ENCODE measurements at places on chromosomes 2 and 18.

DNA sequence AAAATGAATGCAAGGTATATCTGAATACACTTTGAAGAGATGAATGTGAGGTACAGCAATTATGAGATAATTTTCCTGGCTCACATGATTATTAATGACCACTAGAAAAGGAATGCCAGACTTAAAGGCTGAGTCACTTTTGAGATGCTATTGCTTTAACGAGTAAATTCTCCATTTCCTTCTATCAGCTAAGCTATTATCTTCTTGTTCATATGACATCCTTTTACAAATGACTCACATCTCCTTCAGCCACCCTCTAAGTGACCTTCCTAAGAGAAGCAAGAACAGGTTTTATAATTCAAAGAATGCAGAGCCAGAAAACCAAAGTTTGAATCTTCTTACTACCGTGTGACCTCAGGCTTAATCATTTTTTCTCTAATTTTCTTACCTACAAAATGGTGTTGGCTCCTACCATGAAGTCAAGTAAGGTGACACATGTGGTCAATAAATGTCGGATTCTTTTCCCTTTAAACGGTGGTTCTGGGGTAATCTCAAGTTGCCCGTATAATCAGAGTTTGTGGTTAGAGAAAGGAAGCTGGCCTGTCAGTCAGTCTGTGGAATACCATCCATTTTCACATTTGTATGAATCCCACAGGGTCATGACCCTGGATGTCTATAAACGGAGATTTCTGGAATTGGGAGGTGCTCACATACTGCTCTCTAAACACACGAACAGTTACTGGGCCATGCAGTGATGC lies 184.0 kb upstream of the PID1 start:
- DNase-seq, result no peak

DNA sequence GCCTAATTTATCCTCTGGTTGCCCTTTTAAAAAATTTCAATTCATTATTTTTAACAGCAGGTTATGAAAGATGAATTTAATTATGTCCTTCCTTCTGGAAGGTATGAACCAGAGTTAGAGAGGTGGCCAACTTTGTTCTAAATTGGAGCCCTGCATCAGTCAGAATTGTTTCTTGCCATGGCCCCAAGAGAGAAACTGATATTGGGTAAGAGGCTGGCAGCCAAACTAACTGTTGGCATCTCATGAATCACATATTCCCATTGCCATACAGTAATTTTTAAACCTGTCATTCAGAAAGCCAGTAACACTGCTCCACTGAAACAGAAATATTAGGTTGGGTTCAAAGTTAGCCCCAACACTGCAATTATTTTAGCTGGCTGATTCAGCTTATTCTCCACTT lies 67.4 kb downstream of the SMAD2 start:
- DNase-seq, result no peak

GRCh38 chr2:10039658-10040410 lies 3.5 kb upstream of the KLF11 start:
- DNase-seq, result no peak

- DNase-seq, result no peak
These were observed 27.1 kb upstream of the CWC22 start for GRCh38 chr2:180033993-180034894.

DNA sequence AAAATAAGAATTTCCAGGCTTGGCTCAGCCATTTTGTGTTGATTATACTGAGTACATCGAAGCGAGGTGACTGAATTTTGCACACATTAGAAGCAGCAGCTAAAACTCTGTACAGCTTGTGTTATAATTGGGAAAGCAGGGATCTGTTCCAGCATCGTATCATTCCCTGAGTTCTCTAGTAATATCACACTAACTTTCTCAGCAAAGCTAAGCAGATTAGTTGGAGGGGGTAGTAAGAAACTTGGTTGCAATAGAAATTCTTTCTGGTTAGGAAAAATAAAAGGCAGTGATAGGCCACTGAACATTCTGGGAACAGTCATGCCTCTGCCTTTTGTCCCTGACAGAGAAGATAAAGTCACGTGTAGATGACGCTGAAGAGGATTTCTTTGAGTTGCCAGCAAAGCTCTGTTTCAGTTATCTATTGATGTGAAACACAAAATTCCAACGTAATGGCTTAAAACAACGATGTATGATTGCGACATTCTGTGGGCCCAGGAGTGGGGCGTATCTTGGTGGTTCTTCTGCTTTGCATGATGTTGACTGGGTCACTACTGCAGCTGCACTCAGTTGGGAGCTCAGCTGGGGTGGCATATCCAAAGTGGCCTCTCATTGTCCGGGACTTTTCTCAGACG lies 202.1 kb upstream of the MEX3C start:
- DNase-seq, result no peak

GRCh38 chr2:101617188-101617587 lies 80.3 kb upstream of the MAP4K4 start:
- DNase-seq, result peak; percentile 64

DNA sequence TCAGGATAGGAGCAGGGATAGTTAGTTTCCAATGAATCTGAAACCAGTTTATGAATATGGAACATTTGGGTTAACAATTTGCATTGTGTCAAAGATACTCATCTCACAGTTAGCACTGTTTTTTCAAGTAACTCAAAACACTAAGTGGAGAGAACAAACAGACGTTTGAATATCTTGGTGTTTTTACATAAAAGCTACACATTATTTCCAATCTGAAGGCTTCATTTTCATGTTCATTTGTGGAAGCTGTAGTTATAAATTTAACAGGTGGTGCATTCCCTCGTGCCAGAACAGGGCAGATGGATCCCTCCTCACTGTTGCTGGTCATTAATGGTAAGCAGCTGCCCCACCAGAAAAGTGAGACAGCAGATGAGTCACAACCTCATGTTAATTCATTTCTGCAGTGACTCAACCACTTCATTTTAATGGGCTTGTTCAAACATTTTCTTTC lies 286.9 kb downstream of the TMX3 start:
- no peak for DNase-seq

DNA sequence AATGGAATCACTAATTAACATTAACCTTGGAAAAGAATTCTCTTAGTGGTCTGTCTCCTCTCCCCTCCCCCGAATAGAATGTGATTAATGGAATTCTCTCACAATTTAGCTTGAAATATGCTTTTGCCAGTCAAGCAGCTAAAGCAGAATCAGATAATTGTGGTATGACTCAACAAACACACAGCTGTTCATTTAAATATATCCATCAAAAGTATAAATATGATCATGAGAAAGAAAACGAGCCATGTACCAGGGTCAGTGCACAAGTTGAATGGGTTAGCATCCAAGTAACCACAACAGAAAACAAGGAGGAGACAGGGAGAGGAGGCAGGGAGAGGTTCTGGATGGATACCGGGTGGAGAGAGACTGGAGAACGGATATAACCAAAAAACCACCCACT lies 66.9 kb downstream of the ACVR1 start:
- DNase-seq, result no peak

DNA sequence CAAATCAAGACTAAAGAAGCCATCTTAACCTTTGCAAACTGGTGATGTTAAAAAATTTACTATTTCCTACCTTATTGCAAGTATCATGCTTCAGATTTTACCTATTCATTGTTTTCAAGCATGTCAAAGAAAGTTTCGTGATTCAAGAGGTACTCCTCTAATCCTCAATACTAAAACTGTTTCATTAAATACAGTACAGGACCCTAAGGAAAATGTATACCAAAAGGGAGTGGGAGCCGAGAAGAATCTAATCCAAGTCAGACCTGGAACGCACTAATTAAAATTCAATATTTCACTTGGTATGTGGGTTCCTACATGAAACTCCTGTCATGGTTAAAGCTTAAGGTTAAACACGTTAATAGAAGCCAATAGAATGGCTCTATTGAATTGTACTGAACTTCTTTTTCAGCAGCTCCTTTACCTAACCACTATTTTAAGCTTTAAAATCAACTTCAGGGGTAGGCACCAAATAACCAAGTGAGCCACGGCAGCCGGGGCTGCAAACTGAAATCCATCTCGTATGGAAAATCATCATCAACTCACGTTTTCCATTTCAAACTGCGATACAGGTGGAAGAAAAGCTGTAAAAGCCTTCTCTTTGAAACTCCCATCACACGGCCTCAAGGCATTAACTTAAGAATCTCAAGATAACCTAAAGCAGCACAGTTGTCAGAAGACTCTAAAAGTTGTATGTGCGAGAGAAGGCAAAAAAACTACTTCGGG lies 188.8 kb downstream of the ZEB2 start:
- DNase-seq, result peak; percentile 50

- DNase-seq, result no peak
These were observed 278.8 kb downstream of the RND3 start for GRCh38 chr2:150208689-150209088.

GRCh38 chr2:16466133-16466820 lies 199.4 kb downstream of the CYRIA start:
- no peak for DNase-seq

GRCh38 chr2:26580151-26580550 lies 61.0 kb downstream of the CIB4 start:
- no peak for DNase-seq

- DNase-seq, result peak; percentile 27
These were observed 122.5 kb downstream of the FHOD3 start for GRCh38 chr18:36419900-36420531.

GRCh38 chr18:58044370-58045241 lies 580 bp downstream of the NEDD4L start:
- peak; percentile 61 for DNase-seq

DNA sequence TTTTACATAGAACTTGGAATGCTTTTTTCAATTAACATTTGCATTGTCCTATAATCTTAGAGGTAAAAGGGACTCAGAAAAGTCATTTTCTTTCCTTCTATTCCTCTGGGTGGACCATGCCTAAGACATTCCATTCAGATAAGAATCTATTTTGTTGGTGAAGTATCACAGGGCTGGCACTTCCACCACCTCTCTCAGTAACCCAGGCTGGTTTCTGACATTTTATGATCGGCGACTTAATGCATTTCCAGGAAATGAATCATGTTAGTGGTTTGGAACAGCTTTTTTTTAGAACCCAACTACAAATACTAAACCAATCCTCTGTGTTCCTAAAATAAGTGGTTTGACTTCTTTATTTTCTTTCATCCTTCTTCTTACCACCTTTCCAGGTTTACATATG lies 27.0 kb downstream of the GAD1 start:
- DNase-seq, result peak; percentile 71

DNA sequence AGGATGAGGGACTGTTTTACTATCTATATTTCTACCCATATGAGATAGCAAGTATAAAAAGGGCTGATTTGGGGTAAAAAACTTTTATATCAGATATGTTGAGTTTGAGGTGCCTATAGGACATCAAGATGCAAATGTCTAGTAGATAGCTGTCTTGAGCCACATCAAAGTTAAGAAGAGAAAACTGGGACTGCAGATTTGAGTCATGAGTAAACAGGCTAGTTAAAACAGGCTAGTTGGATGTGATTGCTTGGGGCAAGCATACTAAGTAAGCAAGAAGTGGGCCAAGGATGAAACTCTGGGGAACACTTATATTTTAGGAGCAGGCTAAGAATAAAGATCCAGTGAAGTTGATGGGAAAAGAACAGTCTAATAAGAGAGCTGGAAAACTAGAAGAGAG lies 2.8 kb upstream of the SCRN3 start:
- no peak for DNase-seq

DNA sequence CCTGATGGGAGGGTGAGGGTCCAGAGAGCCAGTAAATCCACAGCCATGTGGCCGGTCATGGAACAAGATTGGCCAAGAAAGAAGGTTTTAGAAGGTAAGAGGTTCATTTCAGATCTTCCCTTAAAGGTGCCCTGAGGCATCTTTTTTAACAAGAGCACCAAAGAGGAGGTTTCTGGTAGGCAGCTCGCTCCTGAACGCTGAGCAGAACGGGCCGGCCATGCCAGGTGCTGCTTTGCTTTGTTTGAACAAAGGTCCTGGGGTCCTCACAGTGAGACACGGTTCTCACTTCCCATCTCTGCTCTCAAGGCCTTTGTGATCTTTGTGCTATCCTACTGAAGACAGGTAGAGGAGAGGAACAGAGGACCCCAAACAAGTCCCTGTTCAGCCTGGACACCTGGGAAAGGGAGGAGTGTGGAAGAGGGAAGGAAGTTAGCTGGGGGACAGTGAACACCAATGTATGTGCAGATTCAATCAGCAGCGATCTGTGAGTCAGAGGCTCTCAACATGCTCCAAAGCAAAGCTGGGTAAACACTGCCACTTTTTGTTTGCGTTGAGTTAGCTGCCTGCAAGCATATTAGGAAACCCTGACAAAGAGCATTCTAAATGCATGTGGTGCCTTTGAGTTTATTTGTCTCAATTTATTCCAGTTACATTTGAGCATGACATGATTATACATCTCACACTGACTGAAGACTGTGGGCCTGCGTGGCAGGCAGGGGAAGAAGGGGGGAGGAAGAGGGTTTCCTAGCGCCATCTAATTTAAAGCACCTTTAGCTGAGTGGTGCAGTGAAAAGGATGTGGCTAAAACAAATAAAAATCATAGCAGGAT lies 102.4 kb downstream of the ASB1 start:
- no peak for DNase-seq

DNA sequence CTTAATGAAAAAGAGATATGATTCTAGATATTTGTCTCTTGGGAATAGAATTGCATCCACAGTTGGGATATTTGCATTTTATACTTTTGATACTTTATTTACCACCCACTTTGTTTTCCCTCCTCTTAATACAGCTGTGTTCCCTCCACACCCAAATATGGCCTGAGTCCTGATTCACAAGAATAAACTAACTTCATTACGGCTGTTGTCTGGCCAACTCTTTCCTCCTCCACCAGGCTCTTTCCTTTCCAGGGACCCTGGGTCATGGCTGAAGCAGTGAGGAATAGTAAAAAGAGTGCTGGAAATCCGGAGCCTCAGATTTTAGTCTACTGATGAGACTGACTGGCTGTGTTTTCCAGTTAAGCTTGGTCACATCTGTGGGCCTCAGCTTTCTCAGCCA lies 48.4 kb upstream of the STAM2 start:
- no peak for DNase-seq

DNA sequence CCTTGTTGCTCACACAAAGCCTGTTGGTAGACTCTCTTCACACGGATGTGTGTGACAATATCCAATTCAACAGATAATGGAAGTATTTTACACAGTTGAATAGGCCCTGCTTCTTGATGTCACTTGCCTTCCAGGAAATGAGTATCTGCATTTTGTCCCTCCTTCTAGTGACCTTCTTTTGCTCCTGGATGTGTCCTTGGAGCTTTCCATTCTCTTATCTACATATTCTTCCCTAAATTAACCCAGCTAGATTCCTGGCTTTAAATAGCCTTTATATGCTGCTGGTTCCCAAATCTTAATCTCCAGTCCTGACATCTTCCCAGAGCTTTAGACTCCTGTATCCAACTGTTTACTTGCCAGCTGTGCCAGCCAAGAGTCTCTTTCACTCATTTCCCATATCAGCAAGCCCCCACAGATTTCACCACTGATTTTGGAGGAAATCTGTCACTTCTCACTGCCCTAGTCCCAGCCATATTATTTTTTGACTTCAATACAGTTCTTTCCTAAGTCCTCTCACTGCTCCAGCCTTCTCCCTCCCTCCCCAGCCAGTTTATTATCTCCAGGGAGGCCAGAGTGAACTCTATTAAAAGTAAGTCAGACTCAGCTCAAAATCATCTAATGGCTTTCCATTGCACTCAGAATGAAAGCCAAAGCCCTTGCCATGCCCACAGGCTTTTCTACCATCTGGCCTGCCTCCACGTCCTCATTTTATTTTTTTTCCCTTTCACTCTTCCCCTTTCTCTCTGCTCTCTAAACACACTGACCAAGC lies 170.0 kb downstream of the PDE11A start:
- no peak for DNase-seq

GRCh38 chr18:42028247-42028832 lies 73.3 kb downstream of the PIK3C3 start:
- DNase-seq, result peak; percentile 36

- peak; percentile 67 for DNase-seq
These were observed 8.6 kb upstream of the ABCB11 start for GRCh38 chr2:169039702-169040101.

Data from NB4 (cell line).